SK-N-SH (cell line): ENCODE measurements at places on chromosomes 12 and 14. TPM values are rescaled to one million over a fixed set of nuclear protein-coding genes. Genes with fewer than 3 reads are reported as not detected.

The TAS2R46 gene
- 0.07 TPM in 1 of 2 replicates, not detected in the other for polyA plus RNA-seq

The SCNN1A gene
- 0.71 and 1.6 TPM in 2 replicates for polyA plus RNA-seq

The TEX22 gene
- 0.26 and 0.29 TPM in 2 replicates for polyA plus RNA-seq

The A2ML1 gene
- polyA plus RNA-seq: not detected in 2 replicates

DNA sequence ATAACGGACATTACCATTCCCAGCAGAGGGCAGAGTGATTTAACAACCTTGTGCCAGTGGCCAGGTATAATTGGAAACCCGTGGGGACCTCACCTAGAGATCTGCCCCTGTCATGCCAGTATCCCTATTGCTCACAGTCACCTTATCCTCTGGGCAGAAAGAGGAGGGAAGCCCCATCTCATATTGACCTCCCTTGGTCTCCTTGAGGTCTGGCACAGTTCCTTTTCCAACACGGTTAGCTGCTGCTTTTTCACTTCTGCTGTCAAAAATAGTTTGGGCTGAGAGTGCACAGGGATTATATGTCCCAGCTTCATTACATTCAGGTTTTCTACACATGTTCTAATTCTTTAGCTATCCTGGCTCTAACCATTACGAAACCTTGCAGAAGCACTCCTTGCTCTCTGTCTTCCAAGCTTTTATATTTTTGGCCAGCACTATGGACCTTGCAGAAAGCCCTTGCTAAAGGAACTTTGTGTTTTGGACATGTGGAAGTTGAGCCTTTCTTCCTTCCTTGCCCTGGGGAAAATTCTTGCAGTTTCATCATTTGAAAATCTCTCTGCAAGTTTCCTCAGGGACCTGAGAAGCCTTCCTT is 111.7 kb upstream of the MIS18BP1 start:
- DNase-seq: no peak

DNA sequence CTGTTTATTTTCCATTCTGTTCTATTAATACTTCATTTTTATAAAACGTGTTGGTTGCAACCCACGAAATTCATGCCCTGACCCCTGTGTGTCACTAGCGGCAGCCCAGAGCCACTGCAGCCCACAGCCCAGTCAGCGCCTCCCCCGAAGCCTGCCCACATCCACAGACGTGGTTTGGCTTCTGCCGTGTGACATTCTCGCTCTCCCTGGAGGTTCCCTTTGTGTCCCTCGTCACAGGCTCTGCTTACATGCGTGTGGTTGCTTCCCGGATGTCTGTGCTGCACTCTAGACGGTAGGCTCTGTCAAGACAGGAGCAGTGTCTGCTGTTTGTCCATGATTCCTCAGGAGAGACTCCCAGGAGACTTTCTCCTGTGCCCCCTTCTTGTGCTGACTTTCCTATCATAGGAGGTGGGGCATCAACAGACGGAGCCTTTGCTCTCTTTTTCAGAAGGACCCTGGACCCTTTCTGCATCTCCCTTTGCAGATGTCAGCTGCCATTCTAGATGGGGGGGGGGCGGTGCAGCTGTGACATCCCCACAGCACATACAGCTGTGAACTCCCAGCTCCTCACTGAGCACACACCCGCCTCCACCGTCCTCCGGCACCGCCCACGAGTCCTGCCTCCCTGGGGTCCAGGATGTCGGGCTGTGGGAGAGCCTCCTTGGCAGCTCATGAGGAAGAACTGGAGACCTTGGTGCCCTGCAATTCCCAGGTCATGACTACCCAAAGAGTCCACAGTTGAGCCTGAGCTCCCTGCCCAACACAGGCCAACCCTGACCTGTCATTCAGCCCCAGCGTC is 36.8 kb upstream of the PIWIL1 start:
- no peak for DNase-seq

DNA sequence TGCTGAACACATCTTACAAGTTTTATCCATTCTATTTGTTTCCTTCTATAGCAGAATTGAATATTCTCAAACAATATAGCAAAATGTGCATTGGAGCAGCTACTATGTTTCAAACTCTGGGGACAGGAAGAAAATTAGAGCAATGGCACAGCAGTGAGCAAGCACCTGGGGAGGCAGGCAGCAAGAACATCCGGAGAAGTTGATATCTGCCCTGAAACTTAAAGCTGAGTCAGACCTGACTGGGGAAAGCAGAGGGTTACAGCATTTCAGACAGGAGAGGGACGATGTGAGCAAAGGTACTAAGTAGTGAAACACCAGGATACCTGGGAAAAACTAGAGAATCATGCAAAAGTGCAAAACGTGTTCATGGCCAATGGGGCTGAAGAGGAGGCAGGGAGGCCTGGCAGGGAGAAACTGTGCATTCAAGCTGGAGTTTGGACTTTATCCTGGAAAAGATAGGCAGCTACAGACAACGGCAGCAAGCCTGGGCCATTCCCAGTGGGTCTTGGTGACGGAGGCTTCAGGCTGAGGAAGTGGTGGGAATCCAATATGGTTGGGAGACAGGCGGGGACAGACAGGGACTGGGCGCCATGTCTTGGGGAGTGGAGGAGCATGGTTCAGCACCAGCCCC is 118.0 kb upstream of the CDKN3 start:
- no peak for DNase-seq

DNA sequence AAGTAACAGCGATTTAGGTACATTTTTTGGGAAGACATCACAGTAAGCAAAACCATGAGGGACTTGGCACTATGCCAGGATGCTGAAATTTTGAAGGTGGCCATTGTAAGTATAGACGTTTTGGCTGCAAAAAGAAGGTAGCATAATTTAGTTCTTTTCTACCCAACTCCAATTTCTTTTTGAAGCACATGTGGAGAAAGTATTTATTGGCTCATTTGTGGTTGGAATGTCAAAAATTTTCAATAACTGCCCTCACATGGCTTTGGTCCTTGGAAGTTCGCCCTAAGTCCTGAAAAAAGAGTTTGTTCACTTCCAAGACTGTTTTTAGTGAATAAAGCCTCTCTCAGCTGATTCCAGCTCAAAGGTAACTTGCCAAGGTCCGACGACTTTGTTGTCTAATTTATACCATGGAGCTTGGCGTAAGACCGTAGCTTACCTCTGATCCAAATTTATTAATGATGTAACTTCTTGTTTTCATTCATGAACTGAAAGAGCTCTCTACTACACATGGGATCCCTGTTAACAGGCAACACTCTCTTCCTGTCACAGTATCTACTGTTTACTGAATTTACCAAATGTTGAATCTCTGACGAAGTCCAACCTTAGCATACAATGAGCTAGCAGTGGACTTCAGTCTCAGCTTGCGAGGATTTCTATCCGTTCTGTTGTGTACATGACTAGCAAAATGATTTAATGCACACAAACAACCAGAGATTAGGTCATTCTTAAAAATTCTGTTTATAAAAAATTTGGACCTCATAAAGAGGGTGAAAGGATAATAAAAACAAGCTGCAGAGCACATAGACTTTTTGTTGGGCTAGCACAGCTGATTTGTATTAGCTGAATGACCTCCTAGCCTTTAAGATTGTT is 49.0 kb downstream of the MSRB3 start:
- no peak for DNase-seq

GRCh38 chr12:64665514-64665913 is 55.2 kb downstream of the RASSF3 start:
- no peak for DNase-seq

GRCh38 chr12:25775968-25776367 is 182.5 kb upstream of the RASSF8 start:
- peak; percentile 80 for DNase-seq
